SK-MEL-5 (cell line): ENCODE measurements at places on chromosomes 7 and 10. TPM values are rescaled to one million over a fixed set of nuclear protein-coding genes. Genes with fewer than 3 reads are reported as not detected.

GRCh38 chr7:85586091-85586490 is 399.2 kb upstream of the SEMA3D start:
- DNase-seq, result no peak

- DNase-seq, result no peak
Observed at GRCh38 chr10:13707156-13707881, 120.6 kb downstream of the PRPF18 start.

DNA sequence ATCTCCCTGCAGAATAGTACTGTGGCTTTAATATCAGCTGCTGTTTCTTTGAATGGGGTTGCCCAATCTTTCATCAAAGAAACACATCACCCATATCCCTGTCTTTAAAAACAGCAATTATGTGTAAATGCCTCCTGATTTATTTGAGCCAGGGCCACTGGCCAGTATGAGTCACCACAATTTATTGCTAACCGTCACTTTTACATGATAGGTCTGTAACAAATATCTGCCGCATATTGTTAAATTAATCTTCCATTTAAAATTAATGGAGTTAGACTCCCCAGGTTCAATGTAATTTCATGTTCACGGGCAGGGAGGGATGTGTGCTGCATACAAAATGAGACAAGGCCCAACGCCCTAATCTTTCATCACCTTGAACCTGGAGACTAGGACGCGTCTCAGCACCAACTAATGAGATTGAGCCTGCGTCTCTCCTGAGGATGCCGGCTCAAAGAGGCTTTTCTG is 673.4 kb downstream of the AUTS2 start:
- DNase-seq, result no peak

- peak; percentile 57 for DNase-seq
Observed at GRCh38 chr7:150756858-150757257, 19.6 kb downstream of the GIMAP5 start.

GRCh38 chr10:1782841-1783240 is 45.5 kb upstream of the ADARB2 start:
- DNase-seq, result no peak

Gene MOGAT3
- not detected in 2 replicates for total RNA-seq

Gene MTPN
- total RNA-seq, result 159 and 168 TPM in 2 replicates
